ENCODE measurements at places on chromosomes 7 and 10.

DNA sequence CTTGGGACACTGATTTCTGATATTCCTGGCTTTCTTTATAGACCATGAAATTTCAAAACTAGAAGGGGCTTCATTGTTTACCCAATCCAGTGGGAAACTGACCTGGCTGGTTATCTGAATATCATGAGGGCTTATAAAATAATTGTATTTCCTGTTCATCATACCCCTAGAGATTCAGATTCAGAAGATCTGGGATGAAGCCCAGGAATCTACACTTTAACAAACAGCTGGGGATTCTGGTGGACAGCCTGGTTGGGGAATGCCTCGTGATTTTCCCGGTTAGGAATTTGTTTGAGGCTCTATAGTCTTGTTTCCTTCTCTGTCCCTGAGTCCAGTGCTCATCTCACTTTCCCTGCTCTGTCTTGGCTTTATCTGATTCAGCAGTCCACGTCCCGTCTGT, 110.3 kb downstream of the ADRA2A start:
- DNase-seq, result no peak

DNA sequence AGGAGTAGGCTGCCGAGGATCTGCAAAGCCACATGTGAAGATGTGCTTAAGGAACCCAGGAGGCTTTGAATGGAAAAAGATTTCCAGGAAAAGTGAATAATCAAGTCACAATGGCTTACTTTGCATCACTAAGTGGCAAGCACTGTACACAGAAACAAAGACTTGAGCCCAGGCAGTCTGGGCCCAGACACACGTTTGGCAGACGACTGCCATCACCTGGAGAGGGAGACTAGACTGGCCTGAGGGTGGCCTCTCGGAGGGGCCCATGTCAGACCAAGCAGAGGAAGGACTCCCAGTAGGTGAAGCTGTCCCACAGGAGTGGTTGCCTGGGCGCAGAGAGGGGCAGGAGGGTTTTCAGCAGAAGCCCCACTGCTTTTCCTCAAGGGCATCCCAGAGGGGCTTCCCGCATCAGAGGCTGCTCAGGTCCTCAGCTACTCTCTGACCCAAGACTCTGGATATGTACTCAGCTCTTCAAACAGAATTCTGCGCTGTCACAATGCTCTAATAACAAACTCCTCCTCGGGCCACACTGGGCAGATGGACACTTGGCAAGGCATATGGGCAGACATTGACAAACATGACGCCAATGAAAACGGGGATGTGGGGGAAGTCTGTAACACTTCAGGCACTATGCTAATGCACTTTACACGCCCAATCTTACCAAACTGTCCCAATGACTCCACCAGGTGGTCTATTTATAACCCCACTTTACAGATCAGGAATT, 27.9 kb upstream of the FRAT2 start:
- no peak for DNase-seq

- no peak for DNase-seq
Measured at GRCh38 chr7:112036071-112036470, 170.1 kb downstream of the DOCK4 start.

- DNase-seq, result no peak
Measured at GRCh38 chr10:45410807-45411606, 37.0 kb downstream of the ALOX5 start.

GRCh38 chr7:101686030-101686429, 56.9 kb upstream of the MYL10 start:
- DNase-seq, result no peak

DNA sequence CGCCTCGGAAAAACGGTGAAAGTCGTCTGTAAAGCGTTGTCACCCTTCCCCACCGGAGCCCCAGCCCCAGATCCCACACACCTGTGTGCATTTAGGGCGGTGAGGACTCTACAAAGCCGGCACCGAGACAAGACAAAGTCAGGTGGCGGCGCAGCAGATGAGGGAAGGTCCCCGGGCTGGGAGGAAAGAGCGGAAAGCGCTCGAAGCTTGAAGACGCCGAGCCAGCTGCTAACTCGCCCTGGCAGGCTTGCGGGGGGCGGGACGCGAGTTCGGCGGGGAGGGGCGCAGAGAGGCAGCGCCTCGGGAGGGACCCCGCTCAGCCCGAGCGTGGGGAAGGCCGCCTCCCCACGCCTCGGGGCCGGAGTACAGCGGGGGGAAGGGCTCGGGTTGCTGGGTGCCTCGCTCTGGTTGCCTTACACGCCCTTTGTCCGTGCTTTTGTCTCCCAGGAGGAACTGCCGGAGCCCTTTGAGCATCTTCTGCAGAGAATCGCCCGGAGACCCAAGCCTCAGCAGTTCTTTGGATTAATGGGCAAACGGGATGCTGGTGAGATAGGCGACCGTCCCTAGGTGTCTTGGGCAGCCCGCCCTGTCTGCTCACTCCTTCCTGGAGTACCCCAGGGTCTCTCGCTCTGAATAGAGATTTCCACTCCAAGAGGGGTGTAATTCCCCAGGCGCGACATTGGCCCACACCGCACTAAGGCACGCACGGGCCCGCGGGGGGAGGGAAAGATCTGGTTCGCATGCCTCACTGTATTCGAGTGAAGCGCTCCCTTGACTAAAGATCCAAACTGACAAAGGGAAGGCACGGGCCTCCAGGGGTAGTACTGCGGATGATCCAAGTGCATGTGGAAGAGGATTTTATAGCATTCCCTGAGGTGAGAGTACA, 1.6 kb downstream of the TAC1 start:
- no peak for DNase-seq

GRCh38 chr10:48457949-48458661, 146.8 kb downstream of the ARHGAP22 start:
- no peak for DNase-seq

DNA sequence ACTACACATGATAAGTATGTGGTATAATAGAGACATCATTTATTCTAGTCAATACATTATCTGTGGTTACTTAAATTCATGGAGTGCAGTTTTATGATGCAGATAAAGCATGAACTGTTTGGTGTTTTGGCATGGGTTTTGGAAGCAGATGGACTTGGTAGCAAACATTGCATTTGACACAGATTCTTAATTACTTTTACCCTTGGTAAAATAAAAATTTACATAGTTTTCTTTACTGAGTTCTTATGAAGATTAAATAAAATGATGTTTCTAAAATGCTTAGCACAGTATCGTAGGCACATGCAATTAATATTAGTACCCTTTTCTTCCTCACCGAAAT, 92.0 kb downstream of the ABCA13 start:
- DNase-seq, result no peak

DNA sequence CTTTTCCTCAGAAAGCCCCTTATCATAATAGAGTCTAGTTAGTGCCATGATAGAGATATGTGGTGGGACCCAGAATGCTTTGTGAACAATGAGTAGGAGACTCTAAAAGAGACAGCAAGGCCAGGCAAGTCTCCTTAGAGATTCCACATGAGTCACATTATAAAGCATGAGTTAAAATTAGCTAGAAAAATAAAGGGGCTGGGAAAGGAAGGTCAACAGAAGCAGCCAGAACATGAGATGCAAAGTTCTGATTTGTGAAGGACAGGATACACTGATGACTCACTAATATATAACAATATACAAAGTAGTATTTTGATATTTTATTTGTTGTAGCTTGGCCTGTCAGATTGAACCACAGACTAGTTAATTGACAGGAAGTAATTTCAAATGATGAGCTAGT, 25.3 kb upstream of the SNX13 start:
- no peak for DNase-seq

Measured in DMS153 (cell line).